WERI-Rb-1 (cell line): ENCODE measurements at places on chromosomes 4 and X.

- DNase-seq, result no peak
These were observed 379.9 kb upstream of the LCORL start for GRCh38 chr4:18401425-18401824.

DNA sequence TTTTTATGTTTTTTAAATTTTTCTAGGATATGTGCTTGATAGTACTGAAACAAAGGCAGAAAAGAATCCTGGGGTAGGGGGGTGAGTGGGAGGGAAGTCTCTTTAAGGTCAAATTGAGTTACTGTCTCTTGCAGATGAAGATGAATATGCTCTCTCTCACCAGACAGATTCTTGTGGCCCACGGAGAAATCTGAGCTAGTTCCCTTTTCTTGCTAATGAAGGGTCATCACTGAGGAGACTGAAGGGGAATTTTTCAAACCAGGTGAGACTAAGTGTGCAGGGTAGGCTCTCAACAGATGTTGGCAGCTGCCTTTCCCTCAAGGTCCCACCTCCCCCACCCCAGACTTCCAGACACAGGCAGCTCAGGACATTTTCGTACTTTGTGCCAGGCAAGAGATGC lies 21.5 kb downstream of the FAM9C start:
- no peak for DNase-seq

- no peak for DNase-seq
These were observed 138.9 kb downstream of the PTTG2 start for GRCh38 chr4:38099020-38099600.

- DNase-seq, result no peak
These were observed 72.0 kb upstream of the HHIP start for GRCh38 chr4:144574000-144574399.
